Mesenchymal stem cell (in vitro differentiated cells and primary cell): ENCODE measurements at places on chromosomes 12 and 14.

- DNase-seq: no peak
Observed at GRCh38 chr14:95463171-95463901, 53.1 kb downstream of the SYNE3 start.

DNA sequence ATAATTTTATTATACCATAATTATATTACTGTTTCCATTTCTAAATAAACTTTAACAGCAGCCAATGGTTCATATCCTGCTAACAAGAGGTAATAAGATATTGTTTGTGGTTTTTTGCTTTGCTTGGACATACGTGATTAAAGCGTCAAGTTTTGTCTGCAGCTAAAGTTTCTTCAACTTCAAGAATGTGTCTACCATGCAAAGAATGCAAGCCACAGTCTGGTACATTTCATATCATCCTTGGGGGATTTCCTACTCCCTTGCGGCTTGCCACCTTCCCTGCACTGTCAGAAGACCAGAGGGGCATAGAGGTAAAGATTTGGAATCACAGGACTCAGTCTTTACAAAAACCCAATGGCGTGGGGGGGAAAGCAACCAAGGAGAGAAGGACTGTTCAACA is 125.2 kb downstream of the MED13L start:
- DNase-seq: peak; percentile 88

- DNase-seq: no peak
Observed at GRCh38 chr12:67524861-67525616, 123.5 kb upstream of the DYRK2 start.

DNA sequence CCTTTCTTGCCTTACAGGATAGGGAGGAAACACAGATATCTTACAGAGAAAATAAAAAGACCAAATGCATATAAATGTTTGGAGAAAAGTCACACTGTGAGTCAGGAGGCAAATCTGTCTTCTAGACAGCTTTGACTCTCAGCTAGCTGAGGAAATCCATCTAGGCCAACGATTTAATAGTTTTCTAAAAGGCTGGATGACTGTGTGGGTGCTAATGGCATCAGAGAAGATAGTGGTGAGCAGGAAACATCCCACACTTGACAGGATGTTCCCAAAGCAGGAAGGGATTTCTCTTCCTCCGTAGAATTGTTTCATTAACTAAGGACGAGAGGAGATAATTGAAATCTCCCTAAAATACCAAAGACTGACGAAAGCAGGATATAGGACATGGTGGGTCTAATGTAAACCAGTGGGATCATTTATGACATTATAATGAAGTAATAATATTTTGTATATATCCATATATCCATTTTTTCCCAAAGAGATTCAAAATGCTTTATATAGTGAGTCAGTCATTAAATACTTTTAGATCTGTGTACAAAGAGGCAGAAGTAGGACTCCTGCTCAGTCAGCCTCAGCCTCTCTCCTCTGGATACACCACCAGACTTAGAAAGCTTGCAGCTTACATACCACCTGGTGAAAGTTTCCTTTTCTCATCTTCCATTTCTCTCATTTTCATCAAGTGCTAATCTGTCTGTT is 44.3 kb upstream of the PSMA6 start:
- DNase-seq: peak; percentile 54

DNA sequence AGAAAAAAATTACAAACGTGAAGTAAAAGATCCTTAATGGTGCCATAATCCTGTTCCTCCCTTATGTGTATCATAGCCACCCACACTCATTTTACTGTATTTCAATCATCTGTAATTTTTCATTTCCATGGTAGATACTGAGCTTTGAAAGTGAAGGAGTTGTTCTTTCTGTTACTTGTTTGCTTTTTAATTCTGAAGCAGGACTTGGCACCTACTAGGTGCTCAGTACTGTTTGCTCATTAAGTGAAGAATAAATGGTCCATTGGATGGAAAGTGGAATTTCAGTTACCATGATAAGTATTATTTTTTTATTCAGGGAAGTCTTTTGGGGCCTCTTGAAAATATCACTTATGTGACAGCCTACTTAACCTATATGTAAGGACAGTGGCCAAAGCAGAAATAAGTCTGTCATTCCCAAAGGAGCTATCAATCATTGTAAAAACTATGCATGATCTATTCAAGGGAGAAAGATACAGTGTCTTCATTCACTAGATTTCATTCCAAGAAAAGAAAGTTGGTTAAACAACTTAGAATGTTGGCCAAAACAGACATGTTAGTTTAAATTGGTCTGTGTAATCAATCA is 1244.4 kb upstream of the SEL1L start:
- DNase-seq: no peak

GRCh38 chr12:48815126-48816110 is 2.9 kb upstream of the CACNB3 start:
- DNase-seq: peak; percentile 90

- DNase-seq: no peak
Observed at GRCh38 chr14:82528016-82528415, 994.4 kb upstream of the SEL1L start.

DNA sequence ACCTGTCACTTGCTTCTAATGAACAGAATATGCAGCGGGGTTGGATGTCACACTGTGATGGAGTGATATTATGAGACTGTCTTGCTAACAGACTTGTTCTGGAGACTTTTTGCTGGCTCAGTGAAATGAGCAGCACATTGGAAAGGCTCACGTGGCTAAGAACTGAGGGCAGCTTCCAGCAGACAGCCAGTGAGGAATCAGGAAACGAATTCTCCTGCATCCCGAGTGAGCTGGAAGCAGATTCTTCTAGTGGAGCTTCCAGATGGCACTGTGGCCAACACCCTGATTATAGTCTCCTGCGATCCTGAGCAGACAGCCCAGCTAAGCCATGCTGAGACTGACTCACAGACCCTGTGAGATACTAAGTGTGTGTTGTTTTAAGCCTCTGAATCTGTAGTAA is 16.1 kb upstream of the TSPAN9 start:
- peak; percentile 29 for DNase-seq

- DNase-seq: no peak
Observed at GRCh38 chr12:57729321-57729844, 9.2 kb downstream of the AGAP2 start.

GRCh38 chr14:104794993-104795780 is at the start of gene AKT1:
TSS of gene AKT1 (minus strand) at chr14:104795748. CDS start at chr14:104792643, 3,105 bp downstream.
- no peak for DNase-seq

GRCh38 chr12:48004053-48004941 is at the start of gene COL2A1:
TSS of gene COL2A1 (minus strand) at chr12:48004476. CDS start at chr12:48004321, 155 bp downstream.
- DNase-seq: peak; percentile 40

- DNase-seq: no peak
Observed at GRCh38 chr12:124395986-124396385, 101.1 kb downstream of the RFLNA start.
